Esophagus muscularis mucosa (tissue), 4 donors: ENCODE measurements at places on chromosomes 6 and 20. TPM values are rescaled to one million over a fixed set of nuclear protein-coding genes. Genes with fewer than 3 reads are reported as not detected.

DNA sequence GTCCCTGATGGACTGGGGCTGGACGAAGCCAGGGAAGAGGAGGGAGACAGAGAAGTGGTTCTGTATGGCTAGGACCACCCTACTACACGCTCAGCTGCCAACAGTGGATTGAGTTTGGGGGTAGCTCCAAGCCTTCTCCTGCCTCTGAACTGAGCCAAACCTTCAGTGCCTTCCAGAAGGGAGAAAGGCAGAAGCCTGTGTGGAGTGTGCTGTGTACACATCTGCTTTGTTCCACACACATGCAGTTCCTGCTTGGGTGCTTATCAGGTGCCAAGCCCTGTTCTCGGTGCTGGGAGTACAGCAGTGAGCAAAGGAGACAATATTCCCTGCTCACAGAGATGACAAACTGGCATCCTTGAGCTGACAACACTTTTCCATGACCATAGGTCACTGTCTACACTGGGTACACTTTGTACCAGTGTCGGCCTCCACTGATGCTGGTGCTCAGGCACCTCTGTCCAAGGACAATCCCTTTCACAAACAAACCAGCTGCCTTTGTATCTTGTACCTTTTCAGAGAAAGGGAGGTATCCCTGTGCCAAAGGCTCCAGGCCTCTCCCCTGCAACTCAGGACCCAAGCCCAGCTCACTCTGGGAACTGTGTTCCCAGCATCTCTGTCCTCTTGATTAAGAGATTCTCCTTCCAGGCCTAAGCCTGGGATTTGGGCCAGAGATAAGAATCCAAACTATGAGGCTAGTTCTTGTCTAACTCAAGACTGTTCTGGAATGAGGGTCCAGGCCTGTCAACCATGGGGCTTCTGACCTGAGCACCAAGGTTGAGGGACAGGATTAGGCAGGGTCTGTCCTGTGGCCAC is 11.3 kb upstream of the RBCK1 start:
- no peaks in the 10 kb centered on the region for H3K27me3 ChIP-seq
- no peak for DNase-seq

DNA sequence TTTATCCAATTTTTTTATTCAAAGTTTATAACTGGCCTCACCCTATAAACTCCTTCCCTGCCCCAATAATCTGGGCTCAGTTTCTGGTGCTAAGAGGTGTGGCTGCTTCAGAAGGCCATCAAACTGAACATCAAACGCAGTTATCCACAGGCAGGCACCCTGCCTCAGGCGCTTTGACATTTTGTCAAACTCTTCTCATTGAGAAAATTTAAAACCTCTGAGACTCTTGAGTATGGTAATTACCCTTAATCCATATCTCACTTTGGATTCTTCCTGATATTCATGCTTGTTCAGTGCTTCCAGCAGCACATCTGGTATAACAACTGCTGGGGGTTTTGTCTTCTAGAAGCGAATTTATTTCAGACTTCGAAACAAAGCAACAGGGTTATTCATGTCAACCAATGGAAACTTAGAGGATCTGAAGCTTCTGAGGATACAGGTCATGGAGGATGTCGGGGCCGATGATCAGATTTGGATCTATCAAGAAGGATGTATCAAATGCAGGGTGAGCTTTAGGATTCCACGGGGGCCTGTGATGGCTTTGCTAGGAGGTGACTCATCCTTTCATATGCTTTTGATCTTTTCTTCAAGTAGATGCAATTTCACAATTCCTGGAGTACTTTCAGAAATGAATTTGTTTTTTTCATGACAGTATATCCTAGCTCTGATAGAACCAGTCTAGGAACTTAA is 68.2 kb downstream of the RTN4IP1 start:
- DNase-seq: peak; percentile 86
- no peaks in the 10 kb centered on the region for H3K4me1 ChIP-seq
- H3K27me3 ChIP-seq: no peaks in the 10 kb centered on the region
- H3K4me3 ChIP-seq: no peak overlapping the region
- H3K27ac ChIP-seq: no peak overlapping the region

DNA sequence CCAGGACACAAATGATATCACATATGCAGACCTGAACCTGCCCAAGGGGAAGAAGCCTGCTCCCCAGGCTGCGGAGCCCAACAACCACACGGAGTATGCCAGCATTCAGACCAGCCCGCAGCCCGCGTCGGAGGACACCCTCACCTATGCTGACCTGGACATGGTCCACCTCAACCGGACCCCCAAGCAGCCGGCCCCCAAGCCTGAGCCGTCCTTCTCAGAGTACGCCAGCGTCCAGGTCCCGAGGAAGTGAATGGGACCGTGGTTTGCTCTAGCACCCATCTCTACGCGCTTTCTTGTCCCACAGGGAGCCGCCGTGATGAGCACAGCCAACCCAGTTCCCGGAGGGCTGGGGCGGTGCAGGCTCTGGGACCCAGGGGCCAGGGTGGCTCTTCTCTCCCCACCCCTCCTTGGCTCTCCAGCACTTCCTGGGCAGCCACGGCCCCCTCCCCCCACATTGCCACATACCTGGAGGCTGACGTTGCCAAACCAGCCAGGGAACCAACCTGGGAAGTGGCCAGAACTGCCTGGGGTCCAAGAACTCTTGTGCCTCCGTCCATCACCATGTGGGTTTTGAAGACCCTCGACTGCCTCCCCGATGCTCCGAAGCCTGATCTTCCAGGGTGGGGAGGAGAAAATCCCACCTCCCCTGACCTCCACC is 42.2 kb downstream of the SIRPA start:
- H3K4me1 ChIP-seq: peaks cover 25% of the 10 kb centered on the region
- no peak overlapping the region for H3K27ac ChIP-seq

Gene PRPH2
- total RNA-seq: 0.65 TPM

Gene LAMA2
- 144 TPM for total RNA-seq

- H3K36me3 ChIP-seq: no peaks in the 10 kb centered on the region
- no peak overlapping the region for H3K27ac ChIP-seq
- H3K4me3 ChIP-seq: no peak overlapping the region
- H3K4me1 ChIP-seq: no peaks in the 10 kb centered on the region
- DNase-seq: no peak
- H3K27me3 ChIP-seq: no peaks in the 10 kb centered on the region
These were observed 63.1 kb upstream of the PTPRT start for GRCh38 chr20:43252761-43253160.

Gene PHACTR1
- total RNA-seq: 2.5 TPM

Gene SNX3
- 148 TPM for total RNA-seq

GRCh38 chr6:144898052-144898689 is 613.0 kb downstream of the UTRN start:
- H3K36me3 ChIP-seq: no peaks in the 10 kb centered on the region
- no peak overlapping the region for H3K4me3 ChIP-seq
- no peaks in the 10 kb centered on the region for H3K27me3 ChIP-seq
- DNase-seq: no peak
- no peaks in the 10 kb centered on the region for H3K4me1 ChIP-seq
- H3K27ac ChIP-seq: no peak overlapping the region

GRCh38 chr6:12529364-12530019 is 187.1 kb upstream of the PHACTR1 start:
- H3K4me3 ChIP-seq: no peak overlapping the region
- H3K4me1 ChIP-seq: peaks cover 11% of the 10 kb centered on the region
- H3K27me3 ChIP-seq: no peaks in the 10 kb centered on the region
- H3K27ac ChIP-seq: no peak overlapping the region
- H3K36me3 ChIP-seq: no peaks in the 10 kb centered on the region
- no peak for DNase-seq

- H3K4me1 ChIP-seq: peaks cover 22% of the 10 kb centered on the region
- peaks cover 5% of the 10 kb centered on the region for H3K36me3 ChIP-seq
These were observed 41.9 kb upstream of the CALHM6 start for GRCh38 chr6:116419069-116419786.

GRCh38 chr20:16392346-16392745 is 180.9 kb downstream of the KIF16B start:
- H3K36me3 ChIP-seq: no peaks in the 10 kb centered on the region
- no peak overlapping the region for H3K27ac ChIP-seq
- no peaks in the 10 kb centered on the region for H3K27me3 ChIP-seq
- H3K4me3 ChIP-seq: no peak overlapping the region
- peak; percentile 39 for DNase-seq
- H3K4me1 ChIP-seq: peaks cover 8% of the 10 kb centered on the region

DNA sequence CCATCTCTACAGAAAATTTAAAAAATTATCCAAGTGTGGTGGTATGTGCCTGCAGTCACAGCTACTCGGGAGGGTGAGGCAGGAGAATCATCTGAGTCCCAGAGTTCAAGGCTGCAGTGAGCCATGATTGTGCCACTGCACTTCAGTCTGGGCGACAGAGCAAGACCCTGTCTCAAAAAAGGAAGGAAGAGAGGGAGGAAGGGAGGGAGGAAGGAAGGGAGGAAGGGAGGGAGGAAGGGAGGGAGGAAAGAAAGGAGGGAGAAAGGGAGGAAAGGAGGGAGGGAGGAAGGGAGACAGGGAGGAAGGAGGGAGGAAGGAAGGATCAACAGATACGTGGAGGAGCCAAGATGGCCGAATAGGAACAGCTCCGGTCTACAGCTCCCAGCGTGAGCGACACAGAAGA is 90.1 kb downstream of the ZNF217 start:
- no peak for DNase-seq
- no peak overlapping the region for H3K27ac ChIP-seq
- H3K36me3 ChIP-seq: no peaks in the 10 kb centered on the region
- H3K4me3 ChIP-seq: no peak overlapping the region
- no peaks in the 10 kb centered on the region for H3K27me3 ChIP-seq
- no peaks in the 10 kb centered on the region for H3K4me1 ChIP-seq

Gene TSHZ2
- total RNA-seq: 15.0 TPM

GRCh38 chr20:58511861-58512260 is 3.3 kb downstream of the APCDD1L start:
- no peaks in the 10 kb centered on the region for H3K36me3 ChIP-seq
- DNase-seq: no peak
- H3K4me1 ChIP-seq: no peaks in the 10 kb centered on the region
- no peak overlapping the region for H3K4me3 ChIP-seq
- no peak overlapping the region for H3K27ac ChIP-seq
- H3K27me3 ChIP-seq: peaks cover 38% of the 10 kb centered on the region

- H3K27me3 ChIP-seq: no peaks in the 10 kb centered on the region
- no peak for DNase-seq
- no peaks in the 10 kb centered on the region for H3K36me3 ChIP-seq
- peaks cover 34% of the 10 kb centered on the region for H3K4me1 ChIP-seq
- H3K27ac ChIP-seq: peak overlapping the region; percentile 86
- H3K4me3 ChIP-seq: no peak overlapping the region
These were observed 2.1 kb upstream of the ZBTB12 start for GRCh38 chr6:31903957-31904356.

DNA sequence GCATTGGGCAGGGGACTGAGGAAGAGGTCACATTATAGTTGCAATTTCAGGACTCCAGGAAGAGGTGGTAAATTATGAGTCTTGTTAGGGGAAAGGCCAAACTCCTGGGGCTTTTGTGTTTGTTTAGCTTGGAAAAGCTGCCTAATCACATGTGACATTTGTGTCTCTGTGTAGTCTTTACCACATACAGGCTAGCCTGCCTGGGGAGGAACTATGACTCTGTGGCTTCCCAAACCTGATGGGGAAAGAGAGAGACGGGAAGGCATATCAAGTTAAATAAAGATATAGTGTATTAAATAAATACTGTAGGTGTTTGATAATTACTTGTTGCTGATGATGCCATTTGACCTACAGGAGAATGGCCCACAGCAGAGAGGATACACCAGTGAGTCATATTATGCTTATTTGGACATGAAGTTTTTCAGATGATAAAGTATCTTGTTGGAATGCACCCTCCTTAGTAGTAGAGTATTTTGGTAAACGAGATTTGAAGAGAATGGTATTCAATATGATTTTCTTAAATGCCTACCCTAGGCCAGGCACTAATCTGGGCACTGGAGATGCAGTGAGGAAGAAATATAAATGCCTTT is 4.0 kb downstream of the BLTP3A start:
- H3K4me3 ChIP-seq: no peak overlapping the region
- H3K27ac ChIP-seq: no peak overlapping the region
- H3K27me3 ChIP-seq: no peaks in the 10 kb centered on the region
- H3K4me1 ChIP-seq: peaks cover 18% of the 10 kb centered on the region
- DNase-seq: no peak

DNA sequence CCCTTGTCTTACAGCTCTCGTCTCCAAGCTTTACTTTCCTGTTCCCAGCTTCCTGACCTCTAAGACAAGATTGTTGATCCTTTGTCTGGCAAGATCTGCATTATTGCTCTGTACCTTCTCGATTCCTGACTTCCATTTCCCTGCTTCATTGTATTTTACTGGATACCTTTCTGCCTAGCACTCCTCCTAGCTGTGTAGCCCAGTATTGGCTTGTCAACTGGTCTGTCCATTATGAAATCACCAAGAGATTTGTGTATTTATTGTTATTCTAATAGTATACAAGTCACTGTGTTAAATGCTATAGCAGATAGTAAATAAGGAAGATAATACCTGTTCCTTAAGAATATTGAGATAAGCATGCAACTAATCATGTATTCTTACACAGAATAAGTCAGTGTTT is 305.4 kb downstream of the CDKAL1 start:
- H3K4me1 ChIP-seq: no peaks in the 10 kb centered on the region
- no peak for DNase-seq
- no peaks in the 10 kb centered on the region for H3K27me3 ChIP-seq
- H3K27ac ChIP-seq: no peak overlapping the region
- no peak overlapping the region for H3K4me3 ChIP-seq
- no peaks in the 10 kb centered on the region for H3K36me3 ChIP-seq

Gene GPLD1
- total RNA-seq: 4.2 TPM

- no peaks in the 10 kb centered on the region for H3K36me3 ChIP-seq
- no peaks in the 10 kb centered on the region for H3K27me3 ChIP-seq
- DNase-seq: no peak
These were observed 3.0 kb upstream of the CCN2 start for GRCh38 chr6:131954059-131954774.

Gene VSX1
- not detected for total RNA-seq

DNA sequence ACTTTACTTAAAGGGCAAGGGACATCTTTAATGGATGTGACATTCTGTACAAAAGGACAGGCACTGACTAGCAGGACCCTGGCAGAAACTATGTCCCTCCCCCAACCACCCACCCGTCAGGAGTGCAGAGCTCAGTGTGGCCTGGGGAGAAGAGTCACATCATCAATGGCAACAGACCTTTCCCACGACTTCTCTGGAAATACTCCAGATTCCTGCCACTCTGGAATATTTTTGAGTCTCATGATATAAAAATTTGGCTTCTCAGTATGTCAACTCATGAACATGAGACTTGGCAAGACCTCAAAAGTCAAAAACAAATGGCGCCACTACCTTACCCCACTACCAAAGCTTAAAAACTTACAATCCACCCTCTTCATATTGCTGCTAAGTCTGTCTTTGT is 118.3 kb downstream of the SLC23A2 start:
- DNase-seq: no peak
- no peak overlapping the region for H3K4me3 ChIP-seq
- no peak overlapping the region for H3K27ac ChIP-seq
- peaks cover 35% of the 10 kb centered on the region for H3K36me3 ChIP-seq
- H3K27me3 ChIP-seq: no peaks in the 10 kb centered on the region

Gene RIN2
- 53.7 TPM for total RNA-seq

DNA sequence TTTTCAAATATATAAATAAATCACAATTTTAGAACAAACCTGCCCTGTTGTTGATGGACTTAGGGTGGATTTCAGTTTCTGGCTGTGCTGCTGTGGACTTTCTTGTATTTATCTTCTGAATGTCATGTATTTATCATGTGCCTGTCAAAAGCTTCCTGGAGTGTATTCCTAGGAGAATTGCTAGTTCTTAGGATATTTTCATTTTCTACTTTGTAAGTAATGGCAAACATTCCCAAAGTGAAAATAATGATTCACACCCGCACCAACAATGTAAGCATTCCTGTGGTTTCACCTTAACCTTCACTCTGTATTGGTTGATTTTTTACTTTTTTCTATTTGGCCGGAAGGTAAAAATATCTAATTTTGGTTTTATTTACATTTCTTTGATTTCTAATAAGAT is 387.8 kb downstream of the SMOC2 start:
- no peaks in the 10 kb centered on the region for H3K27me3 ChIP-seq
- no peak for DNase-seq
- no peaks in the 10 kb centered on the region for H3K36me3 ChIP-seq

Gene CST4
- not detected for total RNA-seq
